Activated CD4-positive, alpha-beta T cell treated with anti-CD3 and anti-CD28 coated beads, Interleukin-2, amount 50 U/mL, for 24 hours (primary cell): ENCODE measurements at places on chromosomes 1 and 21.

DNA sequence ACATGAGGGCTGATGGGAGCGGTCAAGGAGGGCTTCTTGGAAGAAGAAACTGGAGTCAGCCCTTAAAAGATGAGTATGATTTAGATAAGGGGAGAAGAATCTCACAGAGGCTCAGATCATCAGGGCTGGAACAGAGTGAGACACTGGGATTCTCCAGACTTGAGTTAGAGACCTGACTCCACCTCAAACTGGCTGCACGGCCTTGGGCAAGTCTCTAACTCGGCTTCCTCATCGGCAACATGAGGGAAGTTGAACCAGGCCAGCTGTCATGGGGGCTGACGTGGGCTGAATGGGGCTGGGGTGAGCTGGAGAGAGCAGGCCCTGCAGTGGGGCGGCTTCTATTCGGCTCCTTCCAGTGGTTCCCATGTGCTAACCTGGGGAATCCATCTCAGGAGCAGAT is 2.5 kb downstream of the C1QC start:
- DNase-seq: no peak

GRCh38 chr1:24551290-24551959 is 4.5 kb upstream of the NCMAP start:
- DNase-seq: no peak

DNA sequence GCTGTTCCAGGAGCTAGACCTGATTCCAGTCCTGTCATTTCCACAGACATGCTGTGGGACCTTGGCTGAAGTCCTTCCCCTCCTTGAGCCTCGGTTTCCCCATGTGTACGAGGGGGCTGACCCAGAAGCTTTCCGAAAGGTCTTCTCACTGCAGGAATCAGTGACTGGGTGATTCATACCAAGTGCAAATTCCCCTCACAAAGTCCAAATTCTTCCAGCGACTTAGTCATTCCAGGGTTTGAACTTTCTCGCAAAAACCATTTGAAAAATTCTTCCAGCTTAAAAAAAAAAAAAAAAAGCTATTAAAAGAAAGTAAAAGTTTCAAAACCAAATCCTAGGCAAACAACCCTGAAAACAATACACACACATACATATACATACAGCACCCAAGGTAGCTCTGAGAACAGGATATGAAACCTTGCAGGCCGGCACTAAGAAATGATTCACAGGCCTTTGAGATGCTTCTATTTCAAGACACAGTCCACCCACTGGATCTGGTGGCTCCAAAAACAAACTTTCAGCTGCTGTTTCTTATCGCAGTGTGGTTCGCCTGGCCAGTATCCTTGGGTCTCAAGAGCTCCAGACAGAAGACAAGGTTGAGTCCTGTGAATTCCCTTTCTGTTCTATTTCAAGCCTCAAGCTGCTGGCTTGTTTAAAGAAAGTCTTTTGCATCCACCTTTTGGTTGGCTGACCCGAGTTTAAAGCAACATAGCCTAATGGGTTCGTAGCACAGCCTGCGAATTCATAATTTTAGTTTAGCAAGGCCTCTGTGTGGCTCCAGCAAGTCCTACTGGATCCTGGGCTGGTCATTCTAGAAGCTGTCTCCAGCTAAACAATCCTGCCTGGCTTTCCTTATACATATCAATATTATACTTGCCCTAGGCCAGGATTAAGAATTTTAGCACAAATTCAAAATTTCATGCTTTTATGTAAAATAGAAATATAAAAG is 18.0 kb upstream of the ID3 start:
- DNase-seq: peak; percentile 45

DNA sequence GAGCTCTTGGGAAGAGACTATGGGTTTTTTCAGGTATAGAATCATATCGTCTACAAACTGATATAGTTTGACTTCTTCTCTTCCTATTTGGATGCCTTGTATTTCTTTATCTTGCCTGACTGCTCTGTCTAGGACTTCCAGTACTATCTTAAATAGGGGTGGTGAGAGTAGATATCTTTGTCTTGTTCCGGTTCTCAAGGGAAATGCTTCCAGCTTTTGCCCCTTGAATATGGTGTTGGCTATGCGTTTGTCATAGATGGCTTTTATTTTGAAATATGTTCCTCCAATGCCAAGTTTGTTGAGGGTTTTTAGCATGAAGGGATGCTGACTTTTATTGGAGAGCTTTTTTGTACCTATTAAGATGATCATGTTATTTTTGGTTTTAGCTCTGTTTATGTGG is 170.3 kb downstream of the PTGER3 start:
- DNase-seq: no peak

- DNase-seq: no peak
These were observed 11.9 kb upstream of the CCN1 start for GRCh38 chr1:85568660-85569059.

DNA sequence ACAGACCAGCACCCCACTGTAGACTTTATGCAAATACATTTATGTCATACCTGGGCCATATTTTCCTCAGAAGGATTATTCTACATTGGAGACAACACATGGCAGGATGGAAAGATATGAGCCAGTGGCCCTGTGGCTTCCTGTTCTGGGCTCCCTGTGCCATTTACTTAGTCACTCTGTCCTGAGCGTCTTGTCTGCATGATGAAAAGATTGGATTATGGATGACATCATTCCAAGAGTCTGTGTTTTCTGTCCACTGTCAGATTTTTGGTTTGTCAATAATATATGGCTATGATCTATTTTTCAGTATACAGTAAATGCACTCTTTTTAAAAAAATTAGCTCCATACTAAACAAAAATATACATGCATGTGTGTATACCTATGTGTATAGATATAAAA is 30.8 kb downstream of the IGSF5 start:
- no peak for DNase-seq

DNA sequence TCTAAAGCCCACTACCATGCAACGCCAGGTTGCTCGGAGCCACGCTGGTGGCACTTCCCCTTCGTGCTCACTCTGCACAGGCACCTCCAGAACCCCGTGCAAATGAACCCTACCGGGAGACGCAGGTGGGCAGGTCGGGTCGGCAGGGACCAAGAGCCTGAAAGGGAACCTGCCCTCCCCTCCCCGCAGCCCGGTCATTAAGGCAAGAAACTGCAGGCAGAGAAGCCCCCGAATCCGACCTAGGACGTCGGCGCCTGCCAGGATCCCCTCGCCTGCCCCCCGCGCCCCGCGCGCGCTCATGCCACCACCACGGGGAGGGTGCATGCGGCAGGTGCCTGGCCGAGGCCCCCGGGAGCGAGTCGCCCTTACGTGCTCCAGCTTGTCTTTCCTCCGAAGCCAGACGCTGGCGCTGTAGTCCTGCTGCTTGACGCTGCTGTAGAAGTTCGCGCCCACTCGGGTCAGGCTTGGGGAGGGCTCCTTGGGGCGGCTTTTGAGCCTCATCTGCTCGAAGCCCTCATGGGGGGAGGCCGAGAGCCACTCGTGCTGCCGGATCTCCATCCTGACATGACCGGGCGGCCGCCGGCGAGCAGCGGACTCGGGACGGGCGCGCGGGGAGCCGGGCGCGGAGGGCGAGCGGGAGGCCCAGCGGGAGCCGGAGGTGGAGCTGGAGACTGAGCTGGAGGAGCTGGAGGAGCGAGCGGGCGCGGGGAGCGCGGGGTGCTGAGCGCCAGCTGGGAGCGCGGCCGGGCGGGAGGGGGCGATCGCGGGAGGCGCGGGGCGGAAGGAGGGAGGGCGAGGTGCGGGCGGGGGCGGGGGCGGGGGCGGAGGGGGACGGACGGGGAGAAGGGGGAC is 552 bp downstream of the PLD5 start:
- no peak for DNase-seq

DNA sequence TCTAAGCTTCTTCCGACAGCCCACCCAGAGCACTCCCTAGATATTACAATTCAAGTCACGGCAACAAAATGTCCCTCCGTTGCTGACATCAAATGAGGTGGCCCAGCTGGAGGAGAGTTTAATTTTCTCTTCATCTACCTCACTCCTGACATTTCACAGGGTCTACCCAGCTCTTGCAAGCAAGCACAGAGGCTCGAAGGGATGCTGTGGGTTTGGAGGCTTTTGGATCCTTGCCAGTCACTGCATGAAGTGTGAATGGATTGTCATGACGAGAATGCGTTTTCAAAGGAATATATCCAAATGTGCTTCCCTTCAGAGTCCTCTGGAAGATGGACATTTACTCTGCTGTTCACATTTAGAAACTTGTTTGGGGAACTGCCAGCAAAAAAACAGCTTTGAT is 33.5 kb downstream of the CAPN8 start:
- DNase-seq: no peak

GRCh38 chr1:52225174-52225573 is 83.3 kb downstream of the ZFYVE9 start:
- no peak for DNase-seq

DNA sequence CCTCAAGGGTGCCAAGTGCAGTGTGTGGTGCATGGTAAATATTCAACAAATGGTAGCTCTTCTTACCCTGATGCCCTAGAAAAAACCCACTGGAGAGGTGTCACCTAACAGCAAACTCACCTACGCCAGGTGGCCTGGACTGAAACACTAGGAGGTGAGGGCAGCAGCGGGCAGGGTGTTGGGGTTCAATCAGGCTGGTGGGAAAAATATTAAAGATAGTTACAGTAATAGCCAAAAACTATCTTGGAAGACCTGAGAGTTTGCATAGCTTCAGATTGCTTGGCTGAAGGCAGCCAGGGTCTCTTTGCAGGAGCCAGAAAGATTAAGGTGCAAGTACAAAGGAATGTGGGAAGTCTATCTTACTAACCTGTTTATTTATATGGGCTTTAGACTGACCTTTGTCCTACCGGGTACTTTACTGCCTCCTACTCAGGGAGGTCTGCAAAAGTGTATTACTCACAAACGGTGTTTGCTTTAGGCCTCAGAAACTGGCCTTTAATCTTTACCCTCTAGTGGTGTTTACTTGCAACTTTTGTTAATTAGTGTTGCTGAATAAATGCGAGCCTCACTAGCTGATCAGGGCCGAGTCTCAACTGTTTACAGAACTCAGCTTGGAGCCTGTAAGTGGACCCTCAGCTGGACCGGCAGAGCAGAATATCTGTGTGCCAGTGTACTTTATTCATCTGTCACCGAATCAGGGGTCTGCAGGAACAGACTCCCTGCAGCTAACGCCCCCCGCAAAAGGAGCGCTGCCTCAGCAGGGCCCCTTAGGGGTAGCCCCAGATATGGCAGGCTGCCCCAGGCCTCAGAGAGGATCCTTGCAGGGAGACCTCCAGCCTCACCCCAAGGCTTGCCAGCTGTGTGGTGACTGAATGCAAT is 63.9 kb downstream of the SYF2 start:
- DNase-seq: no peak

- no peak for DNase-seq
These were observed 247.3 kb downstream of the SIPA1L2 start for GRCh38 chr1:232382671-232383070.

DNA sequence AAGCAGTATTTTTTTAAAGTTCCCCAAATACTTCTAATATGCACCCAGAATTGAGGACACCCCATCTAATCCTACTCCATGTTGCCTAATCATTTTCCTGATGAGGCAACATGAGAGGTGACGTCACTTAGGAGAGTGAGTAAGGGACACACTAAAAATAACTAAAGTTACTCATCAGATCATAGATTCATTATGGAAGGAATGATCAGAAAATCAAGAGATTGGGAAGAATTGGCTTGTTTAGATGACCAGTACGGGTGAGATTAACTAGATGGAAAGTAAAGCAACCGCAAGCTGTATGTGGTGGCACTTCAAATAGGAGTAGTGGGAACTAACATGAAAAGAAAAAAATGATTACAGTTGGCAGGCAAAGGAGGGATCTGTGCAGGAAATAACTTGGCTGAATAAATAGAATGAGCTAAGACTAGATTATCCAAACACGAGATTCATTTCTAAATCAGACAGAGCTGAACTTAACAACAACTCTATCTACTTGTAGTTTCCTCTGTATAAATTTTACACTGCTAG is 61.4 kb upstream of the CXADR start:
- no peak for DNase-seq

GRCh38 chr1:205969229-205969628 is 26.0 kb upstream of the SLC26A9 start:
- no peak for DNase-seq

DNA sequence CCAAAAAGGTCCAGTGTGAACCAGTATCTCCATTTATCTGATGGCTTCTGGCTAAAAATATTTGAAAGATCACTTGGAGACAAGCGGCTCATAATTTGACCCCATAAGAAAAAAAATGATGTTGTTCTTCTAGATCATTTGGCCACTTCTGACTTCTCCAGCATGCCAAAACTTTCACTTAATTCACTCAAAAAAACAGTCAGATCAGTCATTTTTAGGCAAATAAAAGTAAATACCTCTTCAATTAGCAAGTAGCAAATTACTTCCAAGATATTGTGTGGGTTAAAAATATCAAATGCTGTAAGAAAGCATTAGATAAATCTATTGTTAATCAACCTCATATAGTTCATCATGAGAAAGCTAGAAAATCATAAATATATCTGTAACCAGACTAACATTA is 106.0 kb downstream of the ZC3H11B start:
- no peak for DNase-seq
